ENCODE measurements at places on chromosomes 13 and 19.

- no peak for DNase-seq
These were observed 33.4 kb upstream of the FRY start for GRCh38 chr13:31998131-31998530.

GRCh38 chr13:53694814-53695532 lies 666.4 kb downstream of the OLFM4 start:
- DNase-seq: no peak

- DNase-seq: no peak
These were observed 12.0 kb downstream of the COQ8B start for GRCh38 chr19:40704491-40705361.

- no peak for DNase-seq
These were observed 17.8 kb upstream of the LGALS16 start for GRCh38 chr19:39637891-39638290.

DNA sequence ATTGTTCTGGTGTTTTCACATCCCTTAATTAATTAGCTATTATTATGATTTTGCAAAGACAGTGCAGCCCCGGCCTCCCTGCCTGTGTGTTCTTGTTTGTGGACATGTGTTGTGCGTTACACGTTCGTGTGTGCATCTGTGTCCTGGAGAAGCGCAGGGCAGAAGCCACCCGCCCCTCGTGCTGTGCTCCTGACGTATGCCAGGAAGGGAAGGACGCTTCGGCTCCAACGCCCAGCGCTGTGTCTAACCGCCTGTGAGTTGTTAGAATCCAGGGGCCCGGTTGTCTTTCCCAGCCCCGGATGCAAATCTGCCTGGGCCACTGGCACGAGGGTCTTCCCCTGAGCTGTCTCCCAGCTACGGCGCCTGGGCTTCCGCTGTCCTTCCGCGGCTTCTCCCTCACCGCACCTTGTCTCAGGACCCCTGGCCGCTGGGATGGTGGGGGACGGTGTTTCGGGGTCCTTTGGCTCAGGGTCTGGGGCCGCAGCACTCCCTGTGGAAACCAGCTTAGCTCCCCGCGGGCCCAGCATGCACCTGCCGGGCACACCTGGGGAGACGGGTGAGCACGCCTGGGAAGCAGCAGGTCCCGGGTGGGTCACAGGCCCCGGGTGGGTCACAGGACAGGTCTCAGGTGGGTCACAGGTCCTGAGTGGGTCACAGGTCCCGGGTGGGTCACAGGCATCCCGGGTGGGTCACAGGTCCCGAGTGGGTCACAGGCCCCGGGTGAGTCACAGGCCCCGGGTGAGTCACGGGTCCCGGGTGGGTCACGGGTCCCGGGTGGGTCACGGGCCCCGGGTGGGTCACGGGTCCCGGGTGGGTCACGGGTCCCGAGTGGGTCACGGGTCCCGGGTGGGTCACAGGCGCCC lies 51.5 kb downstream of the GAS6 start:
- DNase-seq: no peak

- DNase-seq: no peak
These were observed 30.2 kb downstream of the SMARCA4 start for GRCh38 chr19:10991076-10991475.

DNA sequence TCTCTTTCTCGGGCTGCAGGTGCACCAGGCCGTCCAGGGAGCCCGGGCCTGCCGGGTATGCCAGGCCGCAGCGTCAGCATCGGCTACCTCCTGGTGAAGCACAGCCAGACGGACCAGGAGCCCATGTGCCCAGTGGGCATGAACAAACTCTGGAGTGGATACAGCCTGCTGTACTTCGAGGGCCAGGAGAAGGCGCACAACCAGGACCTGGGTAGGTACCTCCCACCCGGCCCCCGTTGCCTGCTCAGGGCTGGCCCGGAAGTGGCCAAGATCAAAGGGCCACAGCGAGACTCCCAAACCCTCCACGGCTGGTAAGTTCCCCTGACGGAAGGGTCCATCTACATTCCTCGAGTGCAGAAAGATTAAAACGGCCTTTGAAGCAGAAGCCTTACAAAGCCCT lies 55.1 kb downstream of the RAB20 start:
- no peak for DNase-seq

GRCh38 chr13:39414339-39414738 lies 188.7 kb downstream of the LHFPL6 start:
- no peak for DNase-seq

DNA sequence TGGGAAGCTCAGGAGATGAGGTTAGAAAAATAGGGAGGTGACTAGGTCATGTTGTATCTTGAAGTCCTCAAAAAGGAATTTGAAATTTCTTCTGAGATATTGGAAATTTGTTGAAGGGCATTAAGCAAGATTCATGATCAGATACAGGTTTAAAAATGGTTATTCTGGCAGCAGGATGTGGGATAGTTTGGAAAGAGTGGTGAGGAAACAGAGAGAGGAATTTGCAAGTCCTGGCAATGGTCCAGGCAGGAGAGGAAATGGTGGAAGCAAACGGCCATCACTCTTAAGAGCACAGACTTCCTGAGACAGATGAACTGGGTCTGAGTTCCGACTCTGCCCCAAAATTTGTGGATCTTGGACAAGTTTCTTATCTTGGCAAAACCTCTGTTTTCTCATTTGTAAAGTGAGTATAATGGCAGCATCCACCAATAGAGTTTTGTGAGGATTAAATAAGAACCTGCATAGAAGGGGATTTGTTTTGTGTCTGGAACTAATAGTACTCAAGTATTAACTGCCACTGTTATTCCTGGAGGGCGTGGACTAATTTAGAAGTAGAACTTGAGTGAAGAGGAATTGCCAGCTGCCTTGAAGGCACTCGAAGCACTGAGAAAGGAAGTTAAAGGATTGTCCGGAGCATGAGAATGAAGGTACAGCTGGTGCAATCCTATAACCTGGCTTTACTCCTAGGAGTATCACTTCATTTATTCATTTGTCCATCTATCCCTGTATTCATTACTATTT lies 99.6 kb downstream of the CCNA1 start:
- no peak for DNase-seq

DNA sequence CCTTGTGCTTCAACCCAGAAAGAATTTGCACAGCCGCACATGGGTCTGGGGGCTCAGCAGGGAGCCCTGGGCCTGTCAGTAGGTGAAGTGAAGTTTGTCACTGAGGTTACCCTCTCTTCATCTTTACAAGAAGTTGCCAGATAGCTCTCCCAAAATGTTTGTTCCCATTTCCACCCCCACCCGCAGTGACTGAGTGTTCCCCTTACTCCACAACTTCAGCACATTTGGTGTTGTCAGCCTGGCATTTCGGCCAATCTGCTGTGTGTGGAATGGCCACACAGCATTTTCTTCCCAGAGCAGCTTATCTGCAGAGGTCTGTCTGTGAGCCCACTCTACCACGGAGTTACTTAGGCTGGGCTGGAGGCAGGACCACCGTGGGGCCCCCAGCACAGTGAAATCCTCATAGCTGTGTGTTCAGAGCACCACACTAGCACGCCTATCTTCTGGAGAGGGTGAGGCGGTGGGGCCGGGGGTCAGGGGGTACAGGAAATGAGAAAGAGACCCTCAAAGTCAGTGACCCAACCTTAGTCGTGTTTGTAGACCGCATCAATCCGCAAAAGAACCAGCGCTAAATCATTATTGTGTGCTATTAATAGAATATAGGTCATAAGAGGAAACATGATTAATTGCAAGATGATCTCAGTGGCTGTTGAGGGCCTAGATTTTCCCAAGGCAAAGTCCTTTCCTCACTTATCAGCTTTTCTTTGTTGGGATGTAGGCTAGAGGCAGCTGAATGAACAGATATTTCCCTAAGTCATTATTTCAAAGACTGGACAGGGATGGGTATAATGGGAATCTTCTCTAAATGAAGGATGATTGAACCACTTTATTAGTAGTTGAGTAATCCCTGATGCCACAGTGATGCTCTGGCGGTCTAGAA lies 116.0 kb downstream of the SIPA1L3 start:
- no peak for DNase-seq

DNA sequence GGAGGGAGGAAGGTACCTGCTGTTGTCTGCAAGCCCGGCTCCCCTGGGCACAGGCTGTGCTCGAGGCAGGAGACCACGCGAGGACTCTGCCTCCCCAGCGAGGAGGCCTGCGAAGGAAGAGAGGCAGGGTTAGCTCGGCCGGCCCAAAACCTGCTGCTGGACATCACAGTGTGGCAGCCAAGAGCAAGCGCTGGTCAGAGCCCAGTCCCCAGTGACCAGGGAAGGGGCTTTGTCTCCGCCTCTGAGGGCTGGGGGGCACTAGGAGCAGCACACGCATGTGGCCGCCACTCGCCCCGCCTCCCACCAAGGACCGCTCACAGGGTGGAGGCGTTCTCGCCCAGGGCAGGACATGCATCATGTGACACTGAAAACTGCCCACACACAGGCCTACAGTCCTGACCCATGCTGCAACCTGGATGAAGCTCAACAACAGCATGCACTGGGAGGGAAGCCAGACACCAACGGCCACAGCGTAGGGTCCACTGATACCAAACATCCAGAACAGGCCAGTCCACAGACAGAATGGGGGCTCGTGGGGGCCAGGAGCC lies 8.5 kb downstream of the MIER2 start:
- DNase-seq: no peak

- DNase-seq: no peak
These were observed 4.8 kb downstream of the PRMT1 start for GRCh38 chr19:49681830-49682229.

DNA sequence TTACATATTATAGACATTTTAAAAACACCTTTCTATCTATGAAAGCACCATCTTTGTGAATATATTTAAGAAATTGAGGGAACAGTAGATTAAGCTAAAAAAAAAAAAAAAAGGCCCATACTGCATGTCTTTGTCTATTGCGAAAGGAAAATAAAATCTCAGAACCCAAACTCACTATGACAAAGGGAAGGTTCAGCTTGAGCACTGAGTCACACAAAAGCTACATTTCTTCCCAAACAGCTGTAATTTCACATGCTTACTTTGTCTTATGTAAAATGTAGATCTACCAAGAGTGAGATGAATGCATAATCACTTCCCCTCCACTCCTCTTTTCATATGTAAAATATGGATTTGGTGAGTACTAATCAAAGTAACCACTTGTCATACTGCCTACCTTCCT lies 640.1 kb upstream of the KLF12 start:
- no peak for DNase-seq

DNA sequence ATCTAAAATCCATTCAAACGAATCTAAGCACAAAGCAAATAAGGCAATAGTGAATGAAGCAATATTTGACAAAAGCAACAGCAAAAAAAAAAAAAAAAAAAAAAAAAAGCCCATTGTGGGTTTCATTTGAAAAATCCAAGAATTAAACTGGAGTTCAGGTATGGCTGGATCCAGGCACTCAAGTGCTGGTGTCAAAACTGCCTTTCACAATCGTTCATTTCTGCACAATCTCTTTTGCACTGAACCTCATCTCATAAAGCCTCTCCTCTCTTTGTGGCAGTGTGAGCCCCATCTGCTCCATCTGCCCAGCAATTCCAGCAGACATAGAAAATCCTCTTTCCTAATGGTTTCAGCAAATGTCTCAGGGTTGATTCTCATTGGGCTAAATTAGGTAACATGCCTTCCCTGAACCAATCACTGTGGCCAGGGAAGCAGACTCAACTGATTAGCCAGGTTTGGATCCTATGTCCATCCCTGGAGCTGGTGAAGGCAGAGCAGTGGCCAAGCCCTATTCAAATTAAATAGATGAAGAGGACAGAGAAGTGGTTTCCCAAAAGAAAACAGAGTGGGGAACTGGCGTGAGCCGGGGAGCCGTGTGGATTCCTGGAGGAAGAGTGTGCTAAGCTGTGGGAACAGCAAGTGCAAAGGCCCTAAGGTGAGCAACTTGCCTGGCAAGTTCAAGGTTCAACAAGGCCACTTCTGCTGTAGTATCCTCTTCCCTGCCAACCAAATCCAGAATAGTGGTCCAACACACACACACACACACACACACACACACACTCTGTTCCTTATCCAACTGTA lies 1.2 kb upstream of the HIF3A start:
- no peak for DNase-seq

- DNase-seq: no peak
These were observed 184.2 kb downstream of the LACC1 start for GRCh38 chr13:44063881-44064280.

DNA sequence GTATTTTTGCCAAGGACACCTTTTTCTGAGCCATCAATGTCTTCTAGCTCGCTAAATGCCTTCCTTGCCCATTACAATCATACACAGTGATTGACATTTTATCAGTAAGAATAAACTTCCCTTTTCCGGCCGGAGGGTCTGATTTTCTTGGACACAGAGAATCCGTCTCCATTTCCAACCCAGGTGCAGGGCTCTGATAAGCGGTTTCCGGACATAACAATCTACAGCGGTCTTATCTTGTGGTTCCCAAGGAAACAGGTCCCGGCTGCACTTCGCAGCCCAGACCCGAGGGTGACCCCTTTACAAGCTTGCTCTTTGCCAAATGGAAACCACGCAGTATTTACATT lies 5.1 kb upstream of the ZNF77 start:
- DNase-seq: no peak

DNA sequence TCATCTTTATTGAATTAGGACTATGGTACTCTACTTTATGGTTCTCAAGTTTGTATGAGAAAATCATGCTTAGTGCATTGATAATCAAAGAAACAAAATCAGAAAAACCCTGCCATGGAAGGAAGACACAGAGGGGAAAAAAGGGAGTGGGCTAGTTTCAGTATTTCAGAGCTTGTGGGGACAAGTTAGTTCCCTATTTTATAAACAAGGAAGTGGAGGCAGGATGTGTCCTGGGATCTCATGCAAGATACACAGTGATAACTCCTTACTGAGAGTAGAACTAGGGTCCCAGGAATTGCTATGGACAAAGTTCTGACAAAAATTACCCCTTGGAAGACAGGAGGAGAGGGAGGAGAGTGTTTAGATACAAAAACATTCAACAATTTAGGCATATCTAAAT lies 1277.3 kb downstream of the UQCRFS1 start:
- DNase-seq: no peak

GRCh38 chr13:94217370-94217769 lies 262.1 kb downstream of the DCT start:
- no peak for DNase-seq

DNA sequence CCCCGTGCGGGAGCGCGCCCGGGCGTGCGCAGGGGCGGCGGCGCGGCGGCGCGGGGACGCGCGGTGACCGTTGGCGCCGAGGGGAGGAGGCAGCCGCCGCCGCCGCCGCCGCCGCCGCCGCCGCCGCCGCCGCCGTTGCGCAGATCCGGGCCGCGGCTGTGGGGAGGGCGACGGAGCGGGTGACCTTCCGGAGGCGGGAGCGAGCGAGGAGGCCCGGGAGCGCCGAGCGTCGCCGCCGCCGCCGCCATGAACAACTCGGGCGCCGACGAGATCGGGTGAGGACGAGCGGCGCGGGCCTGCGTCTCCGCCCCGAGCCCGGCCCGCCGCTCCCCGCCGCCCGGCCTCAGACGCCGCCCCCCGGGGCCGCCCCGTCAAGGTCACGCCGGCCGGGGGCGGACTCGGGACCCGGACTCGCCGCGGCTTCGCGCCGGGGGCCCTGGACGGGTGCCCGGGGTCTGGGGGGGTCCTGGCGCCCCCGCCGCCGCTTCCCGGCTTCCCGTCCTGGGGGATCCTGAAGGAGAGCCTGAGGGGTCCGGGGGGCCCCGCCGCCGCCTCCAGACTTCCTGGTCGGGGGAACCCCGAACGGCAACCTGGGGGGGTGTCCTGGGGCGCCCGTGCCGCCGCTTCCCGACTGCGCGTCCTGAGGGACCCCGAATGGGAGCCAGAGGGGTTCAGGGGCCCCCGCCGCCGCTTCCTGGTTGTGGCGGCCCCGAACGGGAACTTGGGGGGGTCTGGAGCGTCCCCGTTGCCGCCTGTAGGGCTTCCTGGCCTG lies at the start of gene DAZAP1:
Gene DAZAP1, plus strand, starts transcription at position 59 of the 772 bp plus-strand sequence. Its CDS starts 188 bp downstream, at position 247.
- DNase-seq: no peak

GRCh38 chr19:8334458-8335342 lies 8.4 kb downstream of the KANK3 start:
- no peak for DNase-seq

- no peak for DNase-seq
These were observed 1256.2 kb upstream of the SPRY2 start for GRCh38 chr13:81597101-81597500.

- DNase-seq: no peak
These were observed 157.6 kb downstream of the FOXO1 start for GRCh38 chr13:40508767-40509342.

All from NCI-H187 treated with DMSO at 0.1 percent for 48 hours (cell line).